Endothelial cell of umbilical vein (primary cell): ENCODE measurements at places on chromosomes 16 and 17. TPM values are rescaled to one million over a fixed set of nuclear protein-coding genes. Genes with fewer than 3 reads are reported as not detected.

Gene ADPRM
- 7.6 and 7.9 TPM in 2 replicates for total RNA-seq

Gene SIRT7
- 24.3 and 28.8 TPM in 2 replicates for total RNA-seq

Gene TP53TG3B
- not detected in 2 replicates for total RNA-seq

Gene SLC9A5
- 2.8 and 4.2 TPM in 2 replicates for total RNA-seq

Gene UTP18
- 29.3 and 32.2 TPM in 2 replicates for total RNA-seq

Gene TEKT5
- total RNA-seq = not detected in 2 replicates

Gene MC1R
- 3.2 and 4.0 TPM in 2 replicates for total RNA-seq

Gene HS3ST2
- total RNA-seq = not detected in 2 replicates

Gene IGF2BP1
- total RNA-seq = 91.7 and 99.5 TPM in 2 replicates

Gene KRTAP16-1
- total RNA-seq = not detected in 2 replicates

GRCh38 chr17:81418710-81419318 is 23.6 kb downstream of the BAHCC1 start:
- no peak for DNase-seq

DNA sequence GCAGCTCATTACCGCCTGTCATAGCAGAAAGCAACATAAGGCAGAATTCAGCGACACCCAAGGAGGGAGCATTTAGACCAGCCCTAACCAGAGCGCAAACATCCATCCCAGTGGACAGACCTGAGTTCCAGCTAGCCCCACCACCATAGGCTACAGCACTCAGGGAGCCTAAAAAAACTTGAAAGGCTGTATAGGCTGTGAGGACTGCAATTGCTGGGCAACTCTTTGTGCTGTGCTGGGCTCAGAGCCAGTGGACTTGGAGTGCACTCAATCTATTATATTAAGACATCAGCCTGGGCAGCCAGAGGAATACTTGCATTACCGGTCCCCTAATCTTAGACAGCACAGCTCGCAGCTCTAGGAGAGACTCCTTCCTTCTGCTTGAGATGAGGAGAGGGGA is 207.3 kb downstream of the KIF2B start:
- DNase-seq = no peak

GRCh38 chr16:50806099-50807062 is 64.5 kb downstream of the CYLD start:
- peak; percentile 91 for DNase-seq

- DNase-seq = no peak
Measured at GRCh38 chr17:43573579-43574321, 27.6 kb upstream of the ETV4 start.

- no peak for DNase-seq
Measured at GRCh38 chr17:77407321-77408277, 266.8 kb downstream of the SEC14L1 start.

DNA sequence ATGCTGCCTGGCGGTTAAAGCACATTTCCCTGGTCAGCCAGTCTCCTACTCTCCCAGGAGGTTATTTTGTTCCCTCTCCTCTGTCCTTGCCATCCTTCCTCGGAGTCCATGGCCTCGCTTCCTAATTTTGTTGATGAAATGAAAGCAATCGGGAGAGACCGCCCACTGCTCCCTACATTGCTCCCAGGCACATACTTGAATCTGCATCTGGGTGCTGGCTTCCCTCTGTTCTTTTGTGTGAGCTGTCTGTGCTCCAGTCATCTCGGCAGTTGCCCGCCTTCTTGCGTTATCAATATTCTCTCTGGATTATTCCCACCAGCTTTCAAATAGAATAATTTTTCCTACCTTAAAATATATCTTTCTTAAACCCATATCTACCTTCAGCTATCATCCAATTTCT is 11.1 kb downstream of the KRT23 start:
- DNase-seq = no peak

- DNase-seq = no peak
Measured at GRCh38 chr16:89295915-89296314, 78.4 kb downstream of the ZNF778 start.

DNA sequence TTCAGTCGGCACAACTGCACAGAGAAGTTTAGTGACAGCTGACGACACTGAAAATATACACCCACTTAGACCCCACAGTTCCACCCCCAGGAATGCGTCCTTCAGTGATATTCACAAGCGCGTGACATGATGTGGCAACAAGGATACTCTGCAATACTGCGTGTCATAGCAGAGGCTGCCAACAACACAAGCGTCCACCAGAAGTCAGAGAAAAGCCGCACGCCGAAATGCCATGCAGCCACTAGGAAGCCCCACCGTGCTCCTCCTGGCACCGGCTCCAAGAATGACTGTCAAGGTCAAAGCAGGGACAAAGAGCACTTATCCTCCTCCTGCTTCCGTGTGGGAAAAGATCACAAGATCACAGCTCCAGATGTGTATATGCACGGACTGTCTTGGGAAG is 3.5 kb downstream of the ATP2A3 start:
- no peak for DNase-seq

- DNase-seq = peak; percentile 35
Measured at GRCh38 chr17:47789611-47790561, 31.7 kb downstream of the OSBPL7 start.

GRCh38 chr16:67187175-67187890 is 2.6 kb downstream of the EXOC3L1 start:
- no peak for DNase-seq

DNA sequence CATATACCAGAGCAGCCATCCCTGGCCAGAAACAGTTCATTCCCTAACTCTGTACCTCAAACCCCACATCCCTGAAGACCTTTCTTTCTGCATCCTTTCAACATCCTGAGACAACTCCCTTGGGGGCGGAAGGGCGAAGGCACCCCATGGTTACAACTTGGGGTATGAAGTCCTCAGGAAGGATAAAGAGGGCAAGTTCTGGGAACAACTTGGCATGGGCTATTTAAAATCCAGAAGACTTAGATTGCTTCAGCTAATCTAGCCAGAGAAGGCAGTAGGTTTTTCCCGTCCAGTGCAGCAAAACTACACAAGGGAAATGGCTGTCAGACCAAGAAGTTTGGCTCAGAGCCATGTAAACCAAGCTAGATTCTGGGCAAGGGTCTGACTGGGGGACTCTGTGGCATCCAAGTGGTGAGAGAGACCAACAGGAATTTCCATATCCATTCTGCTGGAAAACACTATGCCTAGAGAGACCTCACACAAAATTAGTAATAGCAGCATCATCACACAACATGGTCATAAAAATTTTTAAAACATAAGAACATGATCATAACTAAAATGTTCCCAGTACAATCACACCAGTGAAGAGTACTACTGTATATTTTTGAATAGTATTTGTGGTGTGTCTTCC is 113.2 kb downstream of the CDYL2 start:
- DNase-seq = no peak

- DNase-seq = no peak
Measured at GRCh38 chr16:10988164-10988803, 43.9 kb downstream of the CLEC16A start.

DNA sequence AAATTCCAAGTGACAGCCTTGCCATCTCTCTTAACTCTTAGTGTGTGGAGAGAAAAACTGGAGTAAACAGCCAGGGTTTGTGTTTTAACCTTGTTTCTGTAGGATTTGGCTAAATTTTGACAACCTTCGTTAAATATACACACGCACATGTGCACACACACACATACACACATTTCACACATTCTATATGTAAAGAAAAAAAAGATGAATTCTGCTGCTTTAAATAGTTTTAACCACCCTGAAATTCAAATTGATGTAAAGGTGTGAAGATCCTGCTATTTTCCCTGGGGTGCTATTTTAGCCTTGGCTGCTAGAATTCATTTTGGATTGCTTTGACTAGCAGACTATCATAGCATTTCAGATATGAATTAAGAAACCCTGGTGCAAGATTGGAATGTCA is 191.9 kb downstream of the FTO start:
- no peak for DNase-seq

DNA sequence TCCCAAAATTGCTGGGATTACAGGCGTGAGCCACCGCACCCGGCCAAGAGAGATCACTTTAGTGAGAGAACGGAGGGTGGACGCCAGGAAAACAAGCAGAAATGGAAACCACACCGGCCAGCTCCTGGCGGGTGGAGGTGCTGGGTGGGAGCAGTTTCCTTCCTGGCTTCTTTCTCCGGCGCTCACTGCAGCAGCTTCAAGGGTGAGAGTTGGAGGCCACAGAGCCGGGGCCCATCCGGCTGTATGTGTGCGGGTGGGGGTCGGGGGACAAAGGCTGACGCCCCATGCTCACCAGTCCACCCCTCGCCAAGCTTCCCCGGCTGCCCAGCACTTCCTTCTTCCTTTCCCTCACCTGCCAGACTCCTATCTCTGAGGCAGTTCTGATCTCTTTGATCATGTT is 13.5 kb upstream of the BHLHA9 start:
- no peak for DNase-seq

GRCh38 chr17:16013943-16014407 is 14.4 kb downstream of the TTC19 start:
- peak; percentile 95 for DNase-seq

- no peak for DNase-seq
Measured at GRCh38 chr17:34479371-34479770, 100.0 kb upstream of the TMEM132E start.

GRCh38 chr17:76612977-76613851 is 27.6 kb upstream of the ST6GALNAC2 start:
- no peak for DNase-seq

DNA sequence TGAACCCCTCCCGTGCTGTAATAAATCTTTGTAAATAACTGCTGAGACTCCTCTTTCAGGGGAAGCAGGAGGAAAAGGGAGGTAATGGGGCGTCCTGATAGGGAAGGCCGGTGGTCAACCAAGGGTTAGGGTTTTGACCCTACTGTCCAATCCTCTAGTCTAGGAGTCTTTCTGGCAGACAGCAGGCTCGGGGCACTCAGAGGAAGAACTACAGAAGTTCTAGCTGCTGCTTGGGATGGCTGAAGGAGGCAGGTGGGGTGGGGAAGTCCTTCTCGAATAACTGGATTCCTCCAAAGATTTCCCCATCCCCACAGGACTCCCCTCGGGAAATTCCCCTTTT is 387 bp upstream of the STARD3 start:
- no peak for DNase-seq

DNA sequence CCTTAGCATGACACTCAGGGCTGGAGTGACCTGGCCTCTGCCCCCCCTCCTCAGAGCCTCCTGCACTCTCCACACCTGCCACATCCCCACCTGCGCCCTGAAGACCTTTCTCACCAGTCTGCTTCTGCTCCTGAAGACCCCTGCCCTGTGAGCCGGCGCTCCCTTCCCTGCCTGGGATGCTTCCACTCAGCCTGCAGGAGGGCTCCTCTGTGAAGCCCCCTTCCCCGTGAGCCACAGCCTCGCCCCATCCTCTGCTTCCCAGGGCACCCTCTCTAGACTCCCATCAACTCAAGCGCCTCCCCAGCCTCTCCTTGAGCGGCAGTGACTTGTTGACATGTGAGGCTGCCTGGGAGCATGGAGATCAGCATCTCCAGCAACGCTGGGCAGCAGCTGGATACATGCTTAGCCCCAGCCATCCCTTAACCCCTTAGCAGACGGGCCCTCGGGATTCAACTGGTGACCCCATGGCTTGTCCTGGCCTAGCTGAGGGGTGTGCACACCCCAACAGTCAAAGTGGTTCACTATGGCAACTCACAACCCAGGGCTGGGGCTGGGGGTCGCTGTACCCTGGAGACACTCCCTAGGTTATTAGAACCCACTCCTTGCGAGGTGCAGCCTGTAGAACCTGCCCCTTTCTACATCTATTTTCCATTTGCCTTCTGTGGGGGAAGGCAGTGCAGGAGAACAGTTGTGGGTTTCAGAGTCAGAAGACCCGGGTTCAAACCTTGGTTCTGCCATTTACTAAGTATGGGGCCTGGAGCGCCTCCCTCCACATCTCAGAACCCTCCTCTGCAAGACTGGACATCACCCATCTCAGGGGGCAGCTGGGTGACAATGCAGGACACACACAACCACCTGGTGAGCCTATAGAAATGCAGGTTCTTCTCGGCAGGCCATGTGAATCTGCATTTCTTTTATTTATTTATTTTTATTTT is 21.5 kb downstream of the TMEM235 start:
- no peak for DNase-seq

DNA sequence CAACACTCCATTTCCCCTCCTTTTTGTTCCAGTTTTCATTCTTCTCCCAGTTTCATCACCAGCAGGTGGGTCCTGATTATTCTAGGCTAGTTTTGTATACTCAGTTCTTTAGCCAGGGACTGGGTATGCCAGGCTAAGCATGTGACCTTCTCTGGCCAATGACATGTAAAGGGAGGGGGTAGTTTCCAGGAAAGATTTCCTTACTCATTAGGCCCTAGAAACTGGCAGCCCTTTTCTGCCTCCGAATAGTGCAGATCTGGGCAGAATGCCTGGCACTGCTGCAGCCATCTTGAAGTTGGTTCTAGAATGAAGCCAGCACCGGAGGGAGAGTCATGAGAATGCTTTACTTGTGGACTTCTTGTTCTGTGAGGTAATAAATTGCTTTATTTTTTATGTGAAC is 126.9 kb upstream of the AXIN2 start:
- no peak for DNase-seq

DNA sequence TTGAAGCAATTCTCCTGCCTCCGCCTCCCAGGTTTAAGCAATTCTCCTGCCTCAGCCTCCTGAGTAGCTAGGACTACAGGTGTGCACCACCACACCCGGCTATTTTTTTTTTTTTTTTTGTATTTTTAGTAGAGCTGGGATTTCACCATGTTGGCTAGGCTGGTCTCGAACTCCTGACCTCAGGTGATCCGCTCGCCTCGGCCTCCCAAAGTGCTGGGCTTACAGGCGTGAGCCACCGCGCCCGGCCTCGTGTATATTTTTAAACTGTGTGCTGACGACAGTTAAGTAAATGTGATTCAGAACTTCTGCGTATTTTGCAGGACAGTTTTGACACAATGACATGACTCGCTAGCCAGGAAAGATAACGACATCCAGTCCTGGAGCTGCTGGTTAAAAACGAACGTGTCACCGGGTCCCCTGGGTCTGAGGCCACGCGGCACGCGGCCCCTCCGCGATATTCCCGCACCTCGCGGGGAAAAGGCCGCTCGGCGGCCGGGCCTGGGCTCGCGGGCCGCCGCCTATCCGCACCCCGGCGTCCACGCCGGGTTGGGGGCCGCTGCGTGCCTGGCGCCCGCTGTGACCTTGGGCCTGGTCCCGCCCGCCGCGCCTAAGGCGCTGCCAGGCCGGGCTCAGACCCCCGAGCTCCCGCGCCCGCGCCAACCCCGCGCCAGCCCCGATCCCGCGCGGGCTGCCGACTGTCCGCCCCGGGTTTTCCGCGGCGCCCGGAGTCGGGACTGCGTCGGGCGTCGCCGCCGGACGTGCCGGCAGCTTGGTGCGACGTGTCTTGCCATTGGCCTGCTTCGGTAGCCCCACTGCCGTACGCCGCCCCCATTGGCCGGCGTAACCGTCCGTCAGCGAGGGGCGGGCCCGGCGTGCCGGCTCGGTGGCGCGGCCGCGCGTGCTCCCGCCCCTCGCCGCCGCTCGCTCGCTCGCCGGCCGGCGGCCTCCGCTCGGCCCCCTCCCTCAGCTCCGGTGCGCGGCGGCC is at the start of gene FOXK2:
TSS of gene FOXK2 (plus strand) at position 907 of the 985 bp plus-strand sequence. CDS start 157 bp downstream, outside the sequence.
- DNase-seq = peak; percentile 93

- peak; percentile 94 for DNase-seq
Measured at GRCh38 chr16:67258161-67258835, 9.5 kb downstream of the SLC9A5 start.

GRCh38 chr16:21647562-21648164 is 4.7 kb downstream of the IGSF6 start:
- DNase-seq = no peak

DNA sequence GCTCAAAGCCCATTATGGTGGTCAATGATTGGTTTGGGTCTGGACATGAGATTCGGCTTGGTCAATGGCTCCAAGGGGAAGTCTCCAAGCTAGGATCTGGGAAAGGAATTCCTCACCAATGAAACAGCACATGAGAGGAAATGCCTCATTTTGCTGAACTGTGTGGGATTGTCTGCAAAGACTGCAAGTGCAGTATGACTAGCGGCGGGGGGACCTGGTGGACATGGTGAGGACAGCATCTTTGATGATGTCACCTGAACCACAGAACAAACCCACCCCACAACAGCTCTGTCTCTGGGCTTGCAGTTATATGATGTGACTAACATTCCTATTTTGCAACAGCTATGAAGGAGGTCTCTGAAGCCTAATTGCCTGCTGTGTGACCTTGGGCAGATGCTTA is 50.6 kb upstream of the NKD1 start:
- no peak for DNase-seq
